ENCODE measurements at places on chromosomes 1 and 21. TPM values are rescaled to one million over a fixed set of nuclear protein-coding genes. Genes with fewer than 3 reads are reported as not detected.

GRCh38 chr1:16326833-16327404 is 25.4 kb downstream of the FBXO42 start:
- H3K4me3 ChIP-seq, result no peak overlapping the region
- H3K4me1 ChIP-seq, result peaks cover 15% of the 10 kb centered on the region
- no peaks in the 10 kb centered on the region for H3K27me3 ChIP-seq
- DNase-seq, result no peak
- H3K36me3 ChIP-seq, result peaks cover 17% of the 10 kb centered on the region
- no peak overlapping the region for H3K27ac ChIP-seq

GRCh38 chr1:173043253-173043652 is 7.5 kb downstream of the TNFSF18 start:
- H3K36me3 ChIP-seq, result no peaks in the 10 kb centered on the region
- no peaks in the 10 kb centered on the region for H3K27me3 ChIP-seq
- DNase-seq, result peak; percentile 57
- peaks cover 11% of the 10 kb centered on the region for H3K4me1 ChIP-seq
- H3K27ac ChIP-seq, result no peak overlapping the region
- no peak overlapping the region for H3K4me3 ChIP-seq

DNA sequence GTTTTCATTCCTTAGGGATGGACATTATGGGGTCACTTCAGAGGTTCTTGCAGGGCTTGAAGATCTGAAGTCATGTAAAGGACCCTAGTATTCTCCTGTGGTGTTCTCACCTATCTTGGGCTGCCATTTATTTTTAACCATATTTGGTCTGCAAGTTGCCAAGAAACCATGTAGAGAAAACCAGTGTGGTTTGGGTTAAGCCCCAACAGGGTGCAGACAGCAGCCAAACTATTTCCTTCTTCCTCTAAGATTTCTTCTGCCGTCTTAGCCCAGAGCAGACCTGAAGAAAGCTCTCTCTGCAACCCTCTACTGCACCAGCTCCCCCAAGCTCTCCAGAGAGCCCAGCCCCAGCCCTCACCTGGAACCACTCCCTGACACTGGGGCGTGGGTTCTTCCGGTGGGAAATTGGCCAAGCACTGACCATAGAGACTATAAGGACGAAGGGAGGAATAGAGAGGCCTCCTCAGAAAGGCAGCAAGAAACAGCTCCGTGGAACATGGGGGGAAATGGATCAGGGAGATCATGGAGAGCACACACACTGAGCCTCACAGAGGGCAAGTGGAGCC is 136.6 kb downstream of the SYF2 start:
- no peak overlapping the region for H3K27ac ChIP-seq
- no peaks in the 10 kb centered on the region for H3K36me3 ChIP-seq

DNA sequence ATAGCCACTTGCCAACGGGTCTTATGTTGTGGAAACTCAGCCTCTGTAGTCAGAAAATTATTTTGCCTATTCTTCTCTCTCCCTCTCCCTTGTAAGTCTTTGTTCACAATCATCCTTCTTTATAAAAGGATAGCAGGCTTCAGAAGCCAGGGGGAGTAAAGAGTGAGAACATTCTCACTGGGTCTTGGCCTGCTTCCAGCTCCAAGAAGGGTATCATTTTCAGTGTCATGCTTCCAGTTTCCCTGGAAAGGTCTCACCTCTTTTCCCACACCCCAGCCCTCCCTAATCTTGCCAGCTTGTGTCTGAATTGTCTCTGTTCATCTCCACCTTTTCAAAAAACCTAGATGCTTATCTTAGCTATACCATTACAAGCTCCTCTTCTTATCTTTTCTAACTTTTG is 346.2 kb upstream of the LRRC7 start:
- no peaks in the 10 kb centered on the region for H3K27me3 ChIP-seq
- H3K4me1 ChIP-seq, result no peaks in the 10 kb centered on the region
- no peak overlapping the region for H3K4me3 ChIP-seq
- H3K27ac ChIP-seq, result no peak overlapping the region

GRCh38 chr1:84939151-84939550 is 46.1 kb upstream of the LPAR3 start:
- H3K27ac ChIP-seq, result no peak overlapping the region
- peak; percentile 13 for DNase-seq
- H3K27me3 ChIP-seq, result peaks cover 14% of the 10 kb centered on the region
- H3K4me1 ChIP-seq, result no peaks in the 10 kb centered on the region
- H3K4me3 ChIP-seq, result no peak overlapping the region
- no peaks in the 10 kb centered on the region for H3K36me3 ChIP-seq

DNA sequence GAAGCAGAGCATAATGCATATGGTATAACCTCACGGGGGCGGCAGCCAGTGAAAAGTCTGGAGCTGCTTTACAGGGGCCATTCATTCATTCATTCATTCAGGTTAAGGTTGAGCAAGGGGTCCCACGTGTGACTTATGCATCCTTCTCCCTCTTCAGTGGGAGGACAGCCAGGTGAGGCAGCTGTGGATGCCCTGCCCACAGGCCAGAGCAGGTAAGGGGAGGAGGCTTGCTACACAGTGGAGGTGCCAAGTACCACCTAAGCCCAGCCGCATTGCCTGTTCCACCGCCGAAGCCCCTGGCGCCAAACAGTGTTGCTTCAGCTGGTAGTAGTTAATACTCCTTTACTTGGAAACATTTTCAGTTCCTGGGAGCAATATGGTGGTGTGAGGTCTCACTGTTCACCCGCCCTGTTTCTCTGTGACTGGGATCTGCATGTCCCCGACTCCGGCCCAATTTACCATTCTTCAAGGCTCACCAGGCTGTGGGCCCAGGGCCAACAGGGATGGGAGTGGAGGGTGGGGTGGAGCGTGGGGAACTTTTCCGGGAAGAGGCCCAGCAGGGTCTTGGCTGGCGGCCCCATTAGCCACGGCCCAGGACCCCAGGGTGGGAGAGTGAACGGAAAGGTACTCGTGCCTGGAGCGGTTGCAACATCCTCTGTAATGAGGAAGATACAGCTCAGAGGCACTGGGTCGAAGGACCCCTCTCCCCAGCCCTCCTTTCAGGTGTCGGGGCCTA is 722 bp upstream of the PODN start:
- no peak overlapping the region for H3K4me3 ChIP-seq
- DNase-seq, result no peak
- no peaks in the 10 kb centered on the region for H3K4me1 ChIP-seq
- H3K27me3 ChIP-seq, result peaks cover 31% of the 10 kb centered on the region

The UMODL1 gene
- not detected for total RNA-seq

DNA sequence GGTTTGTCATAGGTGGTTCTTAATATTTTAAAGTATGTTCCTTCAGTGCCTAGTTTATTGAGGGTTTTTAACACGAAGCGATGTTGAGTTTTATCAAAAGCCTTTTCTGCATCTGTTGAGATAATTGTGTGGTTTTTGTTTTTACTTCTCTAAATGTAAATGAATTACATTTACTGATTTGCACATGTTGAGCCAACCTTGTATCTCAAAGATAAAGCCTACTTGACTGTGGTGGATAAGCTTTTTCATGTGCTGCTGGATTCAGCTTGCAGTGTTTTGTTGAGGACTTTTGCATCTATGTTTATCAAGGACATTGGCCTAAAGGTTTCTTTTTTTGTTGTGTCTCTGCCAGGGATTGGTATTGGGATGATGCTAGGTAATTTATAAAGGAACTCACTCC is 142.5 kb downstream of the PRDM2 start:
- peaks cover 20% of the 10 kb centered on the region for H3K27me3 ChIP-seq
- DNase-seq, result no peak
- no peaks in the 10 kb centered on the region for H3K4me1 ChIP-seq
- no peak overlapping the region for H3K27ac ChIP-seq
- H3K36me3 ChIP-seq, result no peaks in the 10 kb centered on the region

- peaks cover 52% of the 10 kb centered on the region for H3K36me3 ChIP-seq
- H3K4me3 ChIP-seq, result no peak overlapping the region
- H3K4me1 ChIP-seq, result no peaks in the 10 kb centered on the region
- no peaks in the 10 kb centered on the region for H3K27me3 ChIP-seq
- no peak overlapping the region for H3K27ac ChIP-seq
- no peak for DNase-seq
These were observed 57.8 kb downstream of the CNST start for GRCh38 chr1:246624091-246624490.

- peak overlapping the region; percentile 1 for H3K27ac ChIP-seq
- peak; percentile 40 for DNase-seq
- no peaks in the 10 kb centered on the region for H3K27me3 ChIP-seq
- H3K36me3 ChIP-seq, result no peaks in the 10 kb centered on the region
- no peak overlapping the region for H3K4me3 ChIP-seq
These were observed 144.3 kb upstream of the C1orf21 start for GRCh38 chr1:184242507-184242943.

GRCh38 chr1:216665406-216665805 is 57.8 kb downstream of the ESRRG start:
- peak overlapping the region; percentile 67 for H3K27ac ChIP-seq
- H3K4me3 ChIP-seq, result no peak overlapping the region
- H3K36me3 ChIP-seq, result no peaks in the 10 kb centered on the region
- peaks cover 23% of the 10 kb centered on the region for H3K27me3 ChIP-seq
- peaks cover 20% of the 10 kb centered on the region for H3K4me1 ChIP-seq

The S100A14 gene
- 332 TPM for total RNA-seq

The CFAP141 gene
- total RNA-seq, result not detected

- no peaks in the 10 kb centered on the region for H3K4me1 ChIP-seq
- DNase-seq, result peak; percentile 21
- H3K36me3 ChIP-seq, result no peaks in the 10 kb centered on the region
- H3K27me3 ChIP-seq, result no peaks in the 10 kb centered on the region
- H3K27ac ChIP-seq, result no peak overlapping the region
These were observed 171.5 kb upstream of the DUSP10 start for GRCh38 chr1:221913351-221913892.

The FBXO2 gene
- 3.3 TPM for total RNA-seq

GRCh38 chr1:225428881-225429455 is 1.1 kb upstream of the LBR start:
- no peaks in the 10 kb centered on the region for H3K36me3 ChIP-seq
- no peaks in the 10 kb centered on the region for H3K27me3 ChIP-seq
- H3K4me1 ChIP-seq, result peaks cover 29% of the 10 kb centered on the region
- DNase-seq, result no peak
- H3K4me3 ChIP-seq, result peak overlapping the region; percentile 75

- no peak for DNase-seq
- H3K27ac ChIP-seq, result no peak overlapping the region
- peaks cover 5% of the 10 kb centered on the region for H3K4me1 ChIP-seq
These were observed 204.1 kb downstream of the CRB1 start for GRCh38 chr1:197472141-197472540.

DNA sequence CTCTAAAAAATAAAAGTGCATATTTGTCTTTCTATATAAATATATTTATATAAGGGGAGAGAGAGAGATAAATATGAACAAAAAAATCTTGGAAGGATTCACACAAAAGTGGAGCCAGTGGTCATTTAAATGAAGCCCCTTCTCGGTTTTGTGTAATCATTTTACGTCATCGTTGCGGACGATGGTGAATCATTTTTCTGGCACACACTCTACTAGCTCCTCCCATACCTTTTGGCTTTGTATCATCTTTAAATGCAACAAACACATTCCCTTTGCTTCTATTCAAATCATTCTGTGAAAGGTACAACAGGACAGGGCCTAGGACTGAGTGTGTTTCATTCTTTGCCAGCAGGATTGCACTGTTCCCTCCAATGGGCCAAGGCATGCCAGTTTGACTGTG is 186.8 kb downstream of the TGFB2 start:
- H3K27ac ChIP-seq, result no peak overlapping the region
- DNase-seq, result peak; percentile 80
- H3K27me3 ChIP-seq, result no peaks in the 10 kb centered on the region
- H3K4me1 ChIP-seq, result peaks cover 9% of the 10 kb centered on the region
- H3K36me3 ChIP-seq, result no peaks in the 10 kb centered on the region

The CYP4A11 gene
- not detected for total RNA-seq

- H3K4me3 ChIP-seq, result no peak overlapping the region
- DNase-seq, result no peak
- H3K27ac ChIP-seq, result no peak overlapping the region
- no peaks in the 10 kb centered on the region for H3K4me1 ChIP-seq
These were observed 12.5 kb downstream of the AGT start for GRCh38 chr1:230701434-230701833.

The RGSL1 gene
- total RNA-seq, result not detected

The APOBEC4 gene
- total RNA-seq, result not detected

DNA sequence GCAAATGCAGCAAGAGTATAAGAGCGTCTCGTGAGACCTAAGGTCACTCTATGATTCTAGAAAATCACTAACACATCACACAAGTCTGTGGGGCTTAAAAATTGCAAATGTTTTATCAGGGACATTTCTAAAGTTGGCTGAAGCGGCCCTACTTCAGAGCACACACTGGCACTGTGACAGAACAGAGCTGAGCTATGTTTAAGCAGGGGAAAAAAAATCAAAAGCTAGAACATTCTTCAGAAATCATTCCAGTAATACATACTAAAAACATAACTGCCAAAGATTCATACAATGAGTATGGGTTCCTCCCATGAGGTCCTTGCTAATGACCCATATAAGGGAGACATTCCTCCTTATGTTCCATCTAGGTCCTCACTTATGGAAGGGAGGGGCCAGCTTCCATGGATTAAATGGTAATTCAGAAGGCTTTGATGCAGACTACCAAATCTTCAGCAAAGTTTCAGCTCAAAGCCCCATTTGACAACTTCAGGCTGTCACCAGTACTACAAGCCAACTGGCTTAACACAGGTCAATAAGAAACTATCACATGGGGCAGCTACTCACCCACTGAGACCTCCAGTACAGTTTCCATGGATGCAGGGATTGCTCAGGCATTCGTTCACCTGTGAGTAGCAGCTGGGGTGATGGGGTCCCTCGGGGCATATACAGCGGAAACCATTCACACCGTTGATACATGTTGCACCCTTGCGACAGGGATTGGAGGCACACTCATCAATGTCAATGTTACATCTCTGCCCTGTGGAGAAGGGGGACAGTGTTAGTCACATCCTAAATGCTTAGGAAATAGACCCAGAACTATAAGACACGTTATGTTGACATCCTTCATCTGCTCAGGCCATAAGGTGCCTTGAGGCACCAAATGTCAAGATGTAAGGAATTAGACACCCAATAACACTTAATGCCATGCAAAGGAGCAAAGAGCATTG is 58.4 kb upstream of the ADAM30 start:
- H3K4me1 ChIP-seq, result peaks cover 9% of the 10 kb centered on the region
- no peak overlapping the region for H3K4me3 ChIP-seq
- no peaks in the 10 kb centered on the region for H3K27me3 ChIP-seq

The UTS2 gene
- not detected for total RNA-seq

- no peak overlapping the region for H3K4me3 ChIP-seq
- DNase-seq, result no peak
- H3K4me1 ChIP-seq, result peaks cover 6% of the 10 kb centered on the region
- no peak overlapping the region for H3K27ac ChIP-seq
These were observed 3.8 kb upstream of the BCAS2 start for GRCh38 chr1:114585231-114585630.

The LRRC71 gene
- not detected for total RNA-seq

The TMEM51 gene
- 6.4 TPM for total RNA-seq
